ENCODE measurements at places on chromosomes 7 and 10.
A peak's percentile ranks its signal among the peaks of the same experiment; 100 is the strongest.

GRCh38 chr7:88795553-88795952 is at the start of gene TEX47:
TEX47 (minus strand) TSS chr7:88795737; CDS start chr7:88794942, 795 bp downstream.
- DNase-seq = no peak

GRCh38 chr10:44995914-44996669 is 4.6 kb upstream of the ZNF22 start:
- DNase-seq = no peak

DNA sequence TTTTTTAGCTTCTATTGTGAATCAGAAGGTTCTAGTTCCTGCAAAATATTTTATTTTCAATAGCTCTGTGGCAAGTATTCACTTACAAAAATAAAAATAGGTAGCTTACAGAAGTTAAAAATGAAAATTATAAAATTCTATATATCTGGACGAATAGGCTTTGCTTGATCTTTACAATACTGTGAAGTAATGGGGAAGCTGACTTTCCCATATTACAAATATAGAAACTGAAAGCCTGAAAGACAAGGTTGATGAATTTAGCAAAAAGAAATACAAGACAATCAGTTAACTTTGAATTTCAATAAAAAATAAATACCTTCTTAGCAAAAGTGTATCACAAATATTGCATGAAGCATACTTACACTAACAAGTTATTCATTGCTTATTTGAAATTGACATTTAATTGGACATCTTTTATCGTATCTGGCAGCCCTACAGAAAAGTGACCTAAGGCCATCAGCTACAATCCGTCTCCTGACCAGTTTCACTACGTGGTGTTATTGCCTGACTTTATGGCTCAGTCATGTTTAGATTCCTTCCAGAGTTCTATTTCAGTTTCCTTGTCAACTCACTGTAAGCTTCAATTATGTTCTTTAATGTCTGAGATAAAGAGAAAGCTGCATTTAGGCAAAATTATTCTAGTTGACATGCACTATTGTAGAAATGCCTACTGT is 310.5 kb upstream of the HGF start:
- DNase-seq = no peak

GRCh38 chr7:52897713-52898112 is 137.7 kb upstream of the POM121L12 start:
- DNase-seq = no peak

DNA sequence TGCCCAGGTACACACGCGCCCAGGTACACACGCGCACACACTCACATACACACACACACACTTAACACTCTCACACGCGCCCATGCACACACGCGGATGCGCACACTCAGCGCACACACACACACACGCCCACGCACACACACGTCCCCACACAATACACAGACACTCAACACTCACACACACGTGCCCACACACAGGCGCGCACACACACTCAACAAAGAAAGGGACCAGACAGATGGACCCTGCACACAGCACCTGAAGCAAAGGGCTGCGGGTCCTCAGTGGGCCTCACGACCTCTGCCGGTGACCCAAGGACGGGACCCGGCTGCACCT is 257.4 kb downstream of the ZMYND11 start:
- no peak for DNase-seq

GRCh38 chr10:34507217-34507616 is 307.9 kb downstream of the PARD3 start:
- DNase-seq = no peak

DNA sequence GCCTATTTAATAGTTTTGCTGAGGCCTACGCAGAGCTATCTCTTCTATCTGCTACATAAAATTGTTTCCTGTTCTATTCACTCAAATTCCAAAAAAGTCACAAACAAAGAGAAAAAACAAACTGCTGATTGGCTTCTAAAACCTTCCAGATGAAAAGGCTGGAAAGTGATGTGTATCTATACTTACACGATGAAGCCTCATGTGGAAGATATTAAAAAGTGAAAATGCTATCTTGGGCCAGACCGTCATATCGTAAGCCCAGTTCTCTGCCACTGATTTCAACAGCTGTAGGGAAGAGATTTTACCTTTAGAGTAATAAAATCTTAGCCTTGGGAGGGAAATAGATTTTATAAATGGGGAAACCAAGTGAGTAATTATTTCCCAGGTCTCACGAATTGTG is 394.8 kb downstream of the KIF20B start:
- no peak for DNase-seq

DNA sequence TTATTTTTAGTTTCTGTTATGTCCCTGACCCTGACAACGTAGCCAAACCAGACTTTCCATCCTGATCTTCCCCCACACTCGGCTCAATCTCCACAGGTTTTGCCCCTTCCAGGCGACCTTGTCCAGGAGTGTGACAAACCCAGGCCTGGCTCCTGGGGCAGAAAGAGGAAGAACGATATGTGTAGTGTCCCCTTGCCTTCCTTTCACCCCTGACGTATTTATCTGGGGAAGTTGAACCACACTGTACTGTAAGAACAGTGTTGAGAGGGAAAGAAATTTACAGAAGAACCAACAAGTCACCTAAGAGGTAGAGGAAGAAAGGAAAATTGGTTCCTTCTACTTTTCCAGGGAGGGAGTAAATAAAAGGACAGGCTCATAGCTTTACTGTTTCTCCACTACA is 158.0 kb downstream of the VTI1A start:
- DNase-seq = no peak

DNA sequence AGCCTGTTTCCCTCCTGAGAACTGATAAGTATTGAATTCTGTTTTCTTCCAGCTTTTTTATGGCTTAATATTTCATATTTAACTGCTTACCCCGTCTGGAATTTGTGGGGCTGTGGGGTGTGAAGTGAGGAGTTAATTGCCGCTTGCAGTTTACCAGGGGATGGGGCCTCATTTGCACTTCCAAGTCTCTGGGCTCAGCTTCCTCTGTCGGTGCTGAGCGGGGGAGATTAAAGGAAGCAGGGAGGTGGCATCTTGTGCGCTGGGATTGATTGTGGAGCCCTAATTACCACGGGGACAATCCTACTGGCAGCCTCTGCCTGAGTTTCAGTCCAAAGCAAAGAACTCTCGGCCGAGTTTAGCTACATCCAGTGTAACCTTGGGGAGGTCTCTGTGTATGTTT is 33.4 kb downstream of the ELFN1 start:
- DNase-seq = no peak

GRCh38 chr10:88117869-88118632 is 254.6 kb downstream of the PTEN start:
- DNase-seq = no peak

DNA sequence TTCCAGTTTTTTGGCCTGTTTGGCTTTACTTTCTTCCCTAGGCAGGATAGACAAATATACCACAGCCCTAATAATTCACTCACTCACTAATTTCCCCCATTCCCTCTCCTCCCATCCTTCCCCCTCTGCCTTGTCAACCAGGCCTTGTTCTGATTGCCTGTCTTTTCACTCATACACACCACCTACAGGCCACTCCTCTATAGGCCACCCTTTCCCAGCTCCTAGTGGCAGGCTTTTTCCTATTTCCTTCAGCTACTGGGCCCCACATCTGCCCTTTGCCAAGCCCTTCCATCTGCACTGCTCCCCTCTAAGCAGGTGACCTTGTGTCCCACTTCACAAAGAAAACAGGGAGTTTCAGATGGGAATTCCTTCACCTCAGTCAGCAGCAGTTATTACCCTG is 59.8 kb upstream of the MSRB2 start:
- no peak for DNase-seq

- no peak for DNase-seq
Measured at GRCh38 chr7:26155531-26156375, 3.8 kb downstream of the NFE2L3 start.

DNA sequence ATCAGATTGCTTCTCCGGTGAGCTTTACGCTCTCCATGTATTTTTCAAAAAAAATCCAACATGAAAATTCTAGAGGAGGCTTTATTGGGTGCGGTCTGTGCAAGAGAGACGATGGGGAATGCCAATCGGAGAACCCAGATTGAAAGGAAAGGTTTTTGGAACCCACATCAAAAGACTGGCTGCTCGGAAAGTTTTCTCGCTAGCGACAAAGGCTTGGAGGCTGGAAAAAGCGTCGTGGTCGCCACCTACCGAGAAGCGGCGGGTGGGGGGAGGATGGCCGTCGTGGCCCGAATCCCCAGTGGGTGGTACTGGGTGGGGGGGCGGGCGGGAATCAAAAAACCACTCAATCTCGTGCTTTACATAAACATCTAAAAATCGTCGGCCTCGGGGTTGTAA is 1.1 kb upstream of the GTF2I start:
- DNase-seq = peak; percentile 52

DNA sequence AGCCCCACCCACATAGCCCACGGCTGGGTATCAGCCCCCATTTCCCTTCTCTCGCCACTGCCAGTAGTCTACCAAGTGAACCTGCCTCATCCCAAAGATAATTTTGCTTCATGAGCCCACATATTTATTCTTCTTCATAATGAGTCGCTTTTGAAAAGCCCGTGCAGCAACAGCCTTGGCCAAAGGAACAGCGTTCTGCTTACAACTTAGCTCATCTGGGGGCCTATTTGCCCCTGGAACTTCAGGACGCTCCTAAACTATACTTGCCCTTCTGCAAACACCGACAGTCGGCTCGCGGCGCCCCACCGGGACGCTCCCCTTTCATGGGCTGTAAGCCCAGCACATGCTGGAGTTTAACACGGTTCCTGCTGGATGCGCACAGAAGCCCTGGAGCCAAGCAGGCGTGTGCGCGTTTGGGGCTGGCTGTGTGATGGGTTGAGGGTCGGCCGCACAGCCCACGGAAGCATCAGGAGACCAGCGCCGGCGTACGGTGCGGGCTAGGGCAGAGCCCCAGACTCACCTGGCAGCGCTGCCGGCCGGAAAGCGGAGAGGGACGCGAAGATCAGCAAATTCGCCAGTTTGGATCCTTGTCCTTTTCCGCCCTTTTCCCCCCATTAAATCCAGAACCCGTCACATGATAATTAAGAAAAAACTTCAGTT is 370 bp downstream of the TMEM60 start:
- no peak for DNase-seq

GRCh38 chr7:5702876-5703571 is 78.4 kb downstream of the RNF216 start:
- DNase-seq = no peak

GRCh38 chr10:66277481-66277880 is 648.4 kb upstream of the LRRTM3 start:
- DNase-seq = no peak

GRCh38 chr10:116608686-116609594 is 11.8 kb upstream of the PNLIPRP2 start:
- DNase-seq = no peak

DNA sequence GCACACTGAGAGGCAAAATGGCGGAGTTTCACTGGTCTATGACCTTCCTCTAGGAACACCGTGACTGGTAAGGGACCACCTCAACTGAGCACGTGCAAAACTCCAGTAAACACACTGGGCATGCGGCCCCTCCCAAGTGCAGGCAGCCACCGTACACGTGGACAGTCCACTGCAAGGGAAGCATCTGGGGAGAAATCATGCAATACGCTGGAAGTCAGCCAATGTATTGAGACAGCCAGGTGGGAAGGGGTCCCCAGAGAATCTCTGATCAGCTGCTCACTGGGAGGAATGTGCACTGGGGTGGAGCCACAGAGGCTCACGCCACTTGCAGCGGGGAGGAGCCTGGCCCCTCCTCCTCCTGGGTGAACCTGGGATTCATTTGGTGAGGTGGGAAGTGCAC is 49.3 kb downstream of the CFAP46 start:
- DNase-seq = no peak

DNA sequence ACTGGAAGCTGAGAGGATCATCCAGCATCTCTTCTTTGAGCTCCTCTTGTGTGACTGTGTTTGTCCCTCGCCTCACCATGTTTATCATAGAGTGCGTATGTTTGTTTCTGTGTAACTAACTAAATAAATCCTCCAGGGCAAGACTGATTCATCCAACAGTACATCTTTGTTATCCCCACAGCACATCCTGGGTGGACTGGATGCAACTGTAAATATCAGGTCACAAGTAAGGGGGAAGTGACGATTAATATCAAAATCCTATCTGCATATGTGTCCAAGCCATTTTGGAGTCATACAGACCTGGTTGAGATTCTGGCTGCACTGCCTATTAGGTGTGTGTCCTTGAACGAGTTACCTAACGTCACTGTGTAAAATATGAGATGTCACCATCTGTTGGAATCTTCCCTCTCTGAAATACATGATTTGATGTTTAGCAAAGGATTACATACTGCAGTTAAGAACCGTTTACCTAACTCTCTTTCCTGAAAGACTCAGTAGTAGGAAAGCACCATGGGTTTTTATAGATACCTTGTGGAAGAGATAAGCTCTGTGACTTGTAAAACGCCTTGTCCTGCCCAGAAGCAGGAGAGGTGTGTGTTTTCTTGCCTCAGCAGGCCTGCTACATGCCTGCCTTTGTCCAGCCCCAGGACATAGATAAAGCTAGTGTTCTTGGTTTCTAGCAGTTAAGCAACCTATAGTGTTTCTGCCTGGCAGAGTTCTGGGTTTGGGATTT is 25.8 kb downstream of the WBP1L start:
- DNase-seq = no peak

DNA sequence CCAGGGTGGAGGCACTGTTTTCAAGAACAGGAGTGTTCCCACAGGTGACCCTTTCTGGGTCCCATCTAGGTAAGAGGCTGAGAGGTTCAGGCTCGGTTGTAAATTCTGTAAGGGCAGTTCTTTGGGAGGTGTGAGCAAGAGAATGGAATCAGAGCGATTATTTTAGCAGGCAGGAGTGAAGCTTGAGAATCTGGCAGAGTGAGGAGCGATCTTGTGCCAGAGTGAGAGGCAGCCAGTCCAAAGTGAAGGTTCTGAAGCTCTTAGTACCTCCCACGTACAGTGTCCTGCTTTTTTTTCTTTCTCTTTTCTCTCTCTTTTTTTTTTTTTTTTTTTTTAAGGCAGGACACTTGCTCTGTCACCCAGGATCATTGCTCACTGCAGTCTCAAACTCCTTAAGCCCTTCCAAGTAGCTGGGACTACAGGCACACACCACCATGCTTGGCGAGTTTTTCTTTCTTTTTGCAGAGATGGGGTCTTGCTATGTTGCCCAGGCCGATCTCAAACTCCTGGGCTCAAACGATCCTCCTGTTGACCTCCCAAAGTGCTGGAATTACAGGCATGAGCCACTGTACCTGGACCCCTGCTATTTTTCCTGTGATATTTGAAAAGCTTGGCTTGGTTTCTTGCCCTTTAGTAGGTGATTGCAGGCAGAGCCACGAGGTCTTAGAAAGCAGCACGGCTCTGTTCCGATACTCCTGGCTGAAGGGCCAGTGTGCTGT is 10.9 kb downstream of the POR start:
- DNase-seq = no peak

GRCh38 chr10:49289480-49289879 is 9.5 kb upstream of the C10orf71 start:
- no peak for DNase-seq

GRCh38 chr10:93481637-93482144 is 443 bp downstream of the MYOF start:
- DNase-seq = no peak
